ENCODE measurements at places on chromosomes 6 and 20.

DNA sequence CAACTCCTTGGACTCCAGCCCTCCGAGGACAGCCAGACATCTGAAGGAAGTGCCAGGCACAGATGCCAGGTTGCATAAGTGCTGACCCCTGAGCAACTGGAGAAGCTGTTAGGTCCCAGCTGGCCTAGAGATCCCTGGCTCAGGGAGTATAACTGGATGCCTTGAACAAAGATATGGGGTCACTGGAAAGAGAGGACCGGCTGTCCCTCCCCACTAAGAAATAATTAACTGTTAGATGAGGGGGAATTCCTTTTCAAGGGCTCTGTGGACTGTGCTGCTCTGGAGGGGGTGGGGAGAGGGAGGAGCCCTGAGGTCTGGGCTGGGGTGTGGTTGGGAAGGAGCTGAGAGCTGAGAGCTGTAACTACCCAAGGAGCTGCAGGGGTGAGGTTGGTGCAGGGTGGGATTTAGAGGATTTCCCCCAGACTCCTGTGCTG, 39.6 kb downstream of the HLA-F start:
- DNase-seq: no peak

GRCh38 chr6:112348891-112349635, 1.9 kb downstream of the RFPL4B start:
- no peak for DNase-seq

DNA sequence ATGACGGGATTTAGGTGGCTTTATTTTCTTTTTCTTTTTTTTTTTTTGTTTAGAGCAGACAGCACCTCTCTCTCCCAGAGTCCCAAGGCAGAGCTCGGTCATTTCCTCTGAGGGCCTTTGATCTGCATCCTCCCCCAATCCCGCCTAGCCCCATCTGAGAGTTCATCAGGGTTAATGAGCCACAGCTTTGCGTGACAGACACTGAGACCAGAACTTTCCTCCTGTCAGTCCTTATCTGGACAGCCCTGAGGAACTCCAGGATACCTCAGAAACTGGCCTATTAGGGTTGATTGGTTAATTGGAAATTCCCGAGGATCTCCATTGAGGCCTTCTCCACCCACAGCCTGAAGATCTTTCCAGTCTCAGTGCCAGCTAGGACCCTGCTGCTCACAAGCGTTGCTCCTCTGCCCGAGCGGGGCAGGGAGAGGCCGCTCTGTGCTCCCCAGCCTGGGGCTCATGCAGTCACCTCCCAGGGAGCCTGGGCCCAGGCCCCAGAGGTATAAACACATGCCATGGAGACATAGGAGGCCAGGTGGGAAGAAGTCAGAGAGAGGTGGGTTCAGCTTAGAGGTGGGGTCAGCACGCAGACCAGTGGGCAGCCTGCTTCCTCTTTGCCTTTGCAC, 1.4 kb upstream of the LRRN4 start:
- DNase-seq: no peak

DNA sequence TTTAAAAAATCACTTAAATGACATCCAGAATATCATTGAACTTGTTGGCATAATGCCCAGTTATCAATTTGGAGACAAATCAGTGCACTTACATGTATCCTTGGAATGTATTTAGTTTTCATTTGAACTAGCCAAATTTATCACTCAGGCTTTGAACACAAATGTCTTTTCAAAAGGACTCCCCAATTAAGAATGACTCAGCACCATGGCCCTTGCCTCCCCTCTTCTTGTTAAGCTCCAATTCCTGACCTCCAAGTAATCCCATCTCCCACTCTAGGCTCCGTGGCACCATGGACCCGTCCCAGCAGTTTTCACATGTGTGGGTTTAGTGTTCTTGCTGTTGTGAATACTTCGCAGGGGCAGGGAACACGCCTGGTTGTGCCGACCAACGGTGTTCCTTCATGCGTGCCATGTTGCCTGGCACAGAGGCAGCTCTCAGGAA, 2.7 kb downstream of the AKAP12 start:
- no peak for DNase-seq

DNA sequence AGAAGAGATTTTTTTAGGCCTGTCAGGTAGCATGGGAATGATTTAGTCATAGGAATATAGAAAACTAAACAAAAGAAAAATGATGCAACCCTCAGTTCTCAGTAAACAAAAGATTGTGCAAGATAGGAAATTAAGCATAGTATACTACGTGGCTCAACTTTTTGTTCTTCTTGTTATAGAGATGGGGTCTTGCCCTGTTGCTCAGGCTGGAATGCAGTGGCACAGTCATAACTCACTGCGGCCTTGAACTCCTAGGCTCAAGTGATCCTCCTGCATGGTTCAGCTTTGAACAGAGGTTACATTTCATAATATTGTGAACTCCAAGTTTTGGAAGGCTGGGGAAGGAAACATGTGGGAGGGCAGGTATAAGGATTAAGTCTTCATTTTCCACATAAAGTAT, 28.5 kb downstream of the SLX4IP start:
- no peak for DNase-seq

GRCh38 chr6:45737331-45738056, 278.2 kb downstream of the CLIC5 start:
- no peak for DNase-seq

GRCh38 chr6:125747589-125748405, 1.6 kb upstream of the HEY2 start:
- peak; percentile 66 for DNase-seq

GRCh38 chr6:28648878-28649375, 123.2 kb downstream of the GPX5 start:
- no peak for DNase-seq

- no peak for DNase-seq
Measured at GRCh38 chr6:32908897-32909296, 31.9 kb downstream of the HLA-DMB start.

DNA sequence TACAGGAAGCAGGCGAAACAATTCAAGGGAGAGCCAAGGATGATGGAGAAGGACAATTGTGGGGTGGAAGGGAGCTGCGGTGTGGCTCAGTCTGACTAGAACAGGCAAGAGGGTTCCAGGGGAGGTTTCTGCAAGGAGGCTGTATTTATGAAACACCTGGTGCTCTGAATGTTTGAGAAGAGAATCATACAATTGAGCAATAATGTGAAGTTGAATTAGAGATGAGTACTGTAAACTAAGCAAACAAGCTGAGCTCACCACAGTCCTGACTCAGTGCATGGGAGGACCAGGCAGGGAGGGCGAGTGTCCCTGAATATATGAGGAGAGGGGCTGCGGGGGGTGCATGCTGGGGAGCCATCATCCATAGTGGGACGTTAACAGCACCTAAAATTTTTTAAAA, 279.7 kb downstream of the KIF16B start:
- DNase-seq: no peak

DNA sequence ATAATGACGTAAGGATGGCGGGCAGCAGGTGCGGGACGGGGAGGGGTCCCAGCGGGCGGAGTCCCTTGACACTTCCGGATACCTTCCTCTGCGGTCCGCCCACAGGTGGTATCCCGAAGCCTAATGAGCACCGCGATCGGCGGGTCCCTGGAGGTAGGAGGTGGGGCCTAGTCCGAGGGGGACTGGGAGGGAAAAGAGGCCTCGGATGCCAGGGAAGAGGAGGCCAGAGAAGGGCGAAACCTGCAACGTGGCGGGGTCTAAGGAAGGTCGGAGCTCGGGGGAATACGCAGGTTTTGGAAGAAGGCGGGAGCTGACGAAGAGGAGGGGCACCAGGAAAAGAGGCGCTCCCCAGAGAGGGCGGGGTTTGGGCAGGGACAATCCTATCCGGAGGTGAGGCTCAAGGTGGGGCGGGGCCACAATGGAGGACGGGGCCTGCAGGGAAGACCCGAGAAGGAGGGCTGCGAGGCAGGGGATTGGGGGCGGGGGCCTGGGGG, 3.7 kb downstream of the PRSS16 start:
- DNase-seq: peak; percentile 90

DNA sequence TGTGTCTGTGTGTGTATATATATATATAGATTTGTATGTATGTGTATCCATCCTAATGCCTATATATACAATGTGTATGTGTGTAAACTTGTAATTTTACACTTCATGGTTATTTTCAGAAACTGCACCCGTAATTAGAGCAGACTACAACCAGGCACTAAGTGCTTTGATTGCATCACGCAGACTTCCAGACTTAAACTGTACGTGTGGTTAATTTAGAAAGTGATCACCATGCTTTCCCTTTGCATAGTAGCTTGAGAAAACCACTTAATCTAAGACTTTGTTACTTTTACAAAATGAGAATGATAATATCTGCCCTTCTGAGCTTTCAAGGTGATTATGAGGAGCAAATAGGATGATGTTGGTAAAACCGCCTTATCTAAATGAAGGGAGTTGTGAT, 50.1 kb upstream of the E2F3 start:
- DNase-seq: no peak

GRCh38 chr6:106892186-106892585, 82.3 kb downstream of the CD24 start:
- no peak for DNase-seq

DNA sequence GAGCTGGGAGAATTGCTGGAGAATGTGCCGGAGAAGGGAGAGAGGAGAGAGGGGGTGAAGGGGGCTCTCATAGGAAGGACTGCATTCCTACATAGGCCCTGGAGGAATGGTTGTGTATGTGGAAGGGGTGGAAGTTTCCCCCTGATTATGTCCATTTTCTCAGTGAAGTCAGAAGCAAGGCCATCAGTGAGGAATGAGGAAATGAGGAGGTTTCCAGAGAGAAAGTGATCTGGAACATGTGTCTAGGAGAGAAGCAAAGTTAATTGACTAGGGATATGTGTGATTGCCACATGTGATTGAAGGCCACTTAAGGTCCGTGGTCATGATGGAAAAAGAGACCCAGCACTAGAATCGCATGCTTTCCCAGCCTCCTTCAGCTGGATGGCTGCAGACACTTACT, 42.3 kb downstream of the TBPL1 start:
- no peak for DNase-seq

DNA sequence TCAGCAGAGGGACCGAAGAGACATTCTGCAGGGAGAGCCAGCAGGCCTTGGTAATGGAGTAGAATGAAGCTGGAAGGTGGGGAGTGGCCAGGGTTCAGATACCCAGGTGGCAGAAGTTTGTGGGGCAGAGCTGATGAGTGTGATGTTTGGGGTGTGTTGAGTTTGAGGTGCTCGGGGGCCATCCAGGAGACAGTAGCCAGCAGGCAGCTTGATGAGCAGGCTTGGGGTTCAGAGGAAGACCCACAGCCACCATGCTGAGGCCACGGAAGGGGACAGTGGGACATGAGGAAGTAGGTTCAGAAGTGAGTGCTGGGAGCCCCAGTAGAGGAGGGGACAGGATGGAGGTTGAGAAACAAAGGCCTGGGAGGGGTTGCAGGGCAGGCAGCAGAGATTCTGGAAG, 11.1 kb upstream of the FOXS1 start:
- DNase-seq: no peak

- no peak for DNase-seq
Measured at GRCh38 chr20:39504710-39505094, 542.6 kb downstream of the DHX35 start.

- peak; percentile 35 for DNase-seq
Measured at GRCh38 chr6:70375166-70375565, 38.1 kb upstream of the FAM135A start.
